ENCODE measurements at places on chromosomes 5 and 9. TPM values are rescaled to one million over a fixed set of nuclear protein-coding genes. Genes with fewer than 3 reads are reported as not detected.

- DNase-seq: no peak
These were observed 40.9 kb downstream of the TNPO1 start for GRCh38 chr5:72857396-72857795.

DNA sequence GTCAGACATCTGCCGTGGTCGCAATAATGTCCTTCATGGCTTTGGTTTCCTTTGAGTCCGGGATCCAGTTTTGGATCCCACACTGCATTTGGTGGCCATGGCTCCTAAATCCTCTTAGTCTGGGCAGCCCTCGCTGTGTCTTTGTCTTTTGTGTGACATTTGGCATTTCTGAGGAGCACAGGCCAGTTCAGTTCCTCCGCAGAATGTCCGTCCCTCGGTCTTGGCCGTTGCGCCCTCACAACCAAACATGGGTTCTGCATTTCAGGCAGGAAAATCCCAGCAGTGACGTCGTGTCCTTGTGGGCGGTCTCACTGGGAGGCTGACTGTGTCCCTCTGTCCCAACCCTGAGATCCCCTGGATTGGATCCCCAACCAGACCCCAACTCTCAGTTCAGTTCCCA is 172.9 kb upstream of the PPP1R26 start:
- no peak for DNase-seq

GRCh38 chr9:109770101-109770500 is 9.9 kb upstream of the PALM2AKAP2 start:
- DNase-seq: no peak

DNA sequence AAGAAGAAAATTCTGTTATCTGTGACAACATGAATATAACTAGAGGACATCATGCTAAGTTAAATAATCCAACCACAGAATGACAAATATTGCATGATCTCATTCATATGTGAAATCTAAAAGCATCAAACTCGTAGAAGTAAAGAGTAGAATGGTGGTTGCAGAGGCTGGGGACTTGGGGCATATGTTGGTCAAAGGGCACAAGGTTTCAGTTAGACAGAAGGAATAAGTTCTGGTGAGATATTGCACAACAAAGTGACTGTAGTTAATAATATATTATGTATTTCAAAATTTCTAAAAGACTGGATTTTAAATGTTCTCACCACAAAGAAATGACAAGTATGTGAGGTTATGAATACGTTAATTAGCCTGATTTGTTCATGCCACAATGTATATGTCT is 24.8 kb downstream of the GRIA1 start:
- DNase-seq: no peak

GRCh38 chr9:109499093-109499630 is 1.1 kb upstream of the PTPN3 start:
- DNase-seq: no peak

GRCh38 chr5:44372028-44372427 is 17.2 kb downstream of the FGF10 start:
- no peak for DNase-seq

GRCh38 chr5:10363519-10364185 is 10.2 kb downstream of the MARCHF6 start:
- DNase-seq: no peak

DNA sequence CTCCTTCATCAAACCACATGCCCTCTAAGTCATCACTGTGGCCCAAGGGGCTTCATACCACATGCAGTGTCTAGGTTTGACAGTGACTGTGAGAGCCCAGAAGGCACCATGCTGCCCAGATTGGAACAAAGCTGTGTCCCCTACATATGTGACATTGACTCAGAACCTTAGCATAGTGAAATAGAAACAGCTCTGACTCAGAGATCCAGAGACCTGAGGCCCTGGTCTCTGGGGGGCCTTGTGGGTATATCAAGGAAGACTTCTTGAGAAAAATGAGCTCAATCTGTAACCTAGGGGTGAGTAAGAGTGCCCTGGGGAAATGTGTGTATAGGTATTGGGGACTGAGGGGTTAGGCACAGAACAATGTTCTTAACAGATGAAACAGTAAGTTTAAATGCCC is 7.1 kb upstream of the ENTREP1 start:
- no peak for DNase-seq

GRCh38 chr5:175159956-175160355 is 284.0 kb downstream of the DRD1 start:
- DNase-seq: no peak

The CDHR2 gene
- 0.33 TPM for total RNA-seq

The SEMA6A gene
- 6.2 TPM for total RNA-seq

The EGFLAM gene
- total RNA-seq: 24.0 TPM

The EQTN gene
- total RNA-seq: 0.05 TPM

The SLC6A18 gene
- total RNA-seq: not detected
